Fibroblast of pulmonary artery (primary cell): ENCODE measurements at places on chromosomes 7 and 10.
A peak's percentile ranks its signal among the peaks of the same experiment; 100 is the strongest.

DNA sequence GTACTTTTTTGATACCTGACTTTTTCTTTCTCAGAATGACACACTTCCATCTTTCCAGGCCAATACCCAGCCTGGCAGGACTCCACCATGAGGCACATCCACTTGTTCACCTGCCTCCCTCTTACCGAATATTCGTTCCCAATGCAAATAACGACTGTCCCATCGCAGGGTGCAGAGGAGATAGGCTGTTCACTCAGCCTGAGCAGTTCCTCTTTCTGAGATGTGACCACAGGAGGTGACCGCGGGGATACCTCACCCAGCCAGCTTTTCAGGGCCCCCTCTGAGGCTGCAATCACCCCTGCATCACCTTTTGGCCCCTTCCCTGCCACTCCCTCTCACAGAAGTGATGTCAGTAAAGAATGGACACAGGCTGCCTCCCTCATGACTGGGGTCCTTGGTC is 28.3 kb downstream of the PTPRN2 start:
- DNase-seq, result no peak

GRCh38 chr7:80411621-80412020 is 100.2 kb downstream of the GNAT3 start:
- DNase-seq, result no peak

GRCh38 chr7:54485044-54485443 is 57.1 kb upstream of the VSTM2A start:
- no peak for DNase-seq

- no peak for DNase-seq
Observed at GRCh38 chr7:8480527-8480926, 47.1 kb downstream of the NXPH1 start.

DNA sequence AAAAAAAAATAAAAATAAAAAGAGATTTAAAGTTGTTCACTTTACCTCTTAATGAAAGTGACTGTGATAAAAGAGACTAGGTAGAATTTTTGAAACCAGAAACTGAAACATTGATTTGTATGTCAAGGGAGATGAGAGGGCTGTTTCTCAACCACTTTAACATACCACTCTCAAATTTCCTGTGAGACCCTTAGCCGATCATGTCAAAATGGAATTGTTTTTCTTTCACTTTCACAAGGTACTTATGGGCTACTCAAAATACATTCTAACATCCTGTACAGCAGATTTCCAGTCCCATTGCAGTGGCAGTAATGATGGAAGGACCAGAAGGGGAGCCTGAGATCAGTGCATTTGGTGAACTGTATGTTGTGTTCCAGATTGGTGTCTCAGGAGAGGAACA is 261.2 kb downstream of the PPP1R3A start:
- DNase-seq, result no peak

- DNase-seq, result no peak
Observed at GRCh38 chr7:97015756-97016380, 8.8 kb downstream of the DLX5 start.

DNA sequence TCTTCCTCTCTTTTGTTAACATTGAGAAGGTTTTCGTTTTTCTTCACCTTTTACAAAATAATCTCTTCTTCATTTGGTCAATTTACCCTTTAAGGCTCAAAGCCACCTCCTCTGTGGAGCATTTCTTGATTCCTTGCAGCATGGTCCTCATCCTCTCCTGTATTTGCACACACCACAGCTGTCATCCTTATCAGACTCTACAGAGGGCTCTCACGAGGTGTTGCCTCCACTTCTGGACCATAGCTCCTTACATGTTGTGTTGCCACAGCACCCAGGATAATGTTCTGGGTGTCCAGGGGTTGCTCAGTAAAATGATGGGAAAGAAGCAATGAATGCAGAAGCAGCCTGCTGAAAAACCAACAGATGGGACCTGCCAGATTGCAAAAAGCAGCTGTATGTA is 192.8 kb downstream of the SH2D4B start:
- no peak for DNase-seq

GRCh38 chr10:133117688-133118071 is 30.0 kb downstream of the ADGRA1 start:
- no peak for DNase-seq

DNA sequence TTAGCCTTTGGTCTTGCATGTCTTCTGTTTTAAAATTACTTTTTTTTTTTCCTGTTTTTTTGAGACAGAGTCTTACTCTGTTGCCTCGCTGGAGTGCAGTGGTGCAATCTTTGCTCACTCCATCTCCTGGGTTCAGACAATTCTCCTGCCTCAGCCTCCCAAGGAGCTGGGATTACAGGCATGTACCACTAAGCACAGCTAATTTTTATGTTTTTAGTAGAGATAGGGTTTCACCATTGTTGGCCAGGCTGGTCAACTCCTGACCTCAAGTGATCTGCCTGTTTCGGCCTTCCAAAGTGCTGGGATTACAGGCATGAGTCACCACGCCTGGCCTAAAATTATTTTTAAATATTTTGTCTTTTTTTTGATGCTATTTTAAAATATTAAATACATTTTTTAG is 38.5 kb downstream of the MLLT10 start:
- peak; percentile 55 for DNase-seq

- no peak for DNase-seq
Observed at GRCh38 chr7:117808910-117809705, 64.1 kb downstream of the CTTNBP2 start.
